ENCODE measurements at places on chromosomes 7 and 10.

- no peak for DNase-seq
Observed at GRCh38 chr10:126921974-126922525, 16.8 kb downstream of the DOCK1 start.

DNA sequence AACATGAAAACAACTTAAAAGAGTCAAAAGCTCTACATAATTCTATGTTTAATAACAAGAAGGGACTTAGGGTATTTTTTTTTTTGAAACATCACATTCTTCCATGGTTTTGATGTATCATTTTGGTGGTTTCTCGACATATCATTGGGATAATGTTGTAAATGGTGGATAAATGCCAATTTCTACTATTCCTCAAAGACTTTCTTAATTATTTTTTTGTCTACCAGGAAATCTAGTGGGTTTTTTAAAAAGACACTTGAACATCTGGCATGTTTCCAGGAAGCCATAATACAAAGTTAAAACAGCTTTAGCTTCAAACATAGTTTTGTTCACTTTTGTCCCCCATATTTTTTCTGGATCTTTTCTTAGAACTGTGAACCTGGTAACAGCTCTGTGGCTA is 200.4 kb downstream of the DKK1 start:
- no peak for DNase-seq

- DNase-seq = peak; percentile 43
Observed at GRCh38 chr7:95684037-95684436, 87.7 kb upstream of the PDK4 start.

GRCh38 chr7:98902523-98902922 is 24.2 kb downstream of the TRRAP start:
- no peak for DNase-seq

GRCh38 chr7:108535257-108535656 is 9.3 kb upstream of the PNPLA8 start:
- DNase-seq = no peak

- DNase-seq = no peak
Observed at GRCh38 chr7:4939971-4940728, 18.8 kb downstream of the MMD2 start.

GRCh38 chr7:124801330-124801895 is 35.8 kb upstream of the GPR37 start:
- DNase-seq = no peak

DNA sequence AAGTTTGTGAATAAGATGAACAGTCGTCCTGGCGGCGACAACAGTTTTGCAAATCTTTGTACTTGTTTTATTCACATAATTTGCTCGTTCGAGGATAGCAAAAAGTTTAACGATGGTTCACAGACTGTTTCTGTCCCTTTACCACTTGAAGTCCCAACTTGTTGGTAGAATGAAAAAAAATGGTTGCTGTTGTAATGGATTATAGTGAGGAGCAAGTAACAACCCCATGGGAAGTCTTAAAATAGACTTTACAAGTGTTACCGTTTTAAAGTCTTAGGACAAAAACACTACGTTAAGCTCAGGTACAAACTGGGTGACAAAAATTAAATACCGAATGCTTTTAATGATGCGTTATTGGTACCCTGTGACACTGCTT is 589 bp downstream of the LSM8 start:
- peak; percentile 18 for DNase-seq

- DNase-seq = no peak
Observed at GRCh38 chr7:3065724-3066143, 22.1 kb upstream of the CARD11 start.

DNA sequence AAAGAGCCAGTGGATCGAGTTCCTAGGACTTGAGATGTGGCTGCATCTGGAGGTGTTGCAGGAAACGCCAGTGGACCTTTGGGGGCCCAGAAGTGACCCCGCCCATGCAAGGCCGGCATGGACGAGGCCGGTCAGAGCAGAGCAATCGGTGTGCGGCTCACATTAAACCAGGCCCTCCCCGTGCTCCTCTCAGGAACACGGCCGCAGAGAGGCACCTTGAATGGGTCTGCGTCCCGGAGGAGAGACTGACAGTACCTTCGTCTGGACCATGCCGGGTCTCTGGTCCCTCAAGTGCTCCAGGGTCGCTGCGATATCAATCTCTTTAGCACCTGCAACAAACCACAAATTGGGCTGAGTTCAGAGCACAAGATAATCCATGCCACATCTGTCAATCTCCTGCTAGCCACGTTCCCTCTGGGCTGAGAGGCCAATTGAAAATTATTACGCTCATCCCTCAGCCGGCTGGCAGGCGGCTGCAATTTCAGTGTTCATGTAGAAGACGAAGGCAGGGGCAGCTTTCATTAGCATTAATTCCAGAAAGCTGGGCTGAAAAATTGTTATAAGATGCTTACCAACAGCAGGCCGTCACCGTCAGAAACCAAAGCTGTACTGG is 212.0 kb downstream of the DNAJB6 start:
- no peak for DNase-seq

- DNase-seq = no peak
Observed at GRCh38 chr7:7486362-7486761, 49.3 kb downstream of the COL28A1 start.

DNA sequence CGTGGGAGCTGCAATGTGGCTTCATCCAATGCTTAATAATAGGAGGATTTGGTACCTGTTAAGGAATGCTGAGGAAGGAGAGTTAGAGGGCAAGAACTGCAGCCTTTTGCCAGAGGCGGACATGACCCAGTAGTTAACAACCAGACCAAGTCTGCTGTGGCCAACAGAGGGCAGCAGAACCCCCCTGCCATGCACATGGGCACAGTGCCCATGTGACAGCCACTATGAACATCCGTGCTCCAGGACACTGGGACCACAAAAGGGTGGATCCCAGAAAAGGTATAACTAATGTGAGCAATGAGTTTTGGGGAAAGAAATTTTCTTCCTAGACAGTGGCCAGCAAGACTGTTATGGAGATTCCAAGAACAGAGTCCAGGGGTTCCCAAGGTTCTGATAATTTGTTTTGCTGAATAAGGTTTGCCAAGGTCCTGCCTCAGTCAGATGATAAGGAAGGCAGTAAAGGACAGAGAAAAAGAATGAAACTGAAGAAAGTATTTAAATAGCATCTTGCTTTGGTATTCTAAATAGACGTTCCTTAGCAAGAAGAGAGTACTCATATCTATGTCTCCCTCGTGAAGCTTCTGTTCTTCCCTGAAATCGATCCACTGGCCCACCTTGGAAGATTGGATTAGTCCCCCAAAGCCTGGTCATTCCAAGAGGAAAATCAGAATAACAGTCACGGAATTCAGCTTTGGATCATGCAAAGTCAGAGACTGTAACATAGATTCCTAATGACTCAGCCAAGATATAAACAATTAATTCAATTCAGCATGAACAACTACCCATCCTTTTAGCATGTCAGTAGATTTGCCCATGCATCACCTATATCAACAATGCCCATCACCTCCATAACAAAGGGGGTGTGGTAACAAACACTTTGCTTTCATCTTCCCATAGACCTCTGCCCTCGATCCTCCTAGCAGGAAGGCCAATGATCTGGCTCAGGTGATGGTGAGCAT is 56.0 kb downstream of the LGI1 start:
- DNase-seq = peak; percentile 50

DNA sequence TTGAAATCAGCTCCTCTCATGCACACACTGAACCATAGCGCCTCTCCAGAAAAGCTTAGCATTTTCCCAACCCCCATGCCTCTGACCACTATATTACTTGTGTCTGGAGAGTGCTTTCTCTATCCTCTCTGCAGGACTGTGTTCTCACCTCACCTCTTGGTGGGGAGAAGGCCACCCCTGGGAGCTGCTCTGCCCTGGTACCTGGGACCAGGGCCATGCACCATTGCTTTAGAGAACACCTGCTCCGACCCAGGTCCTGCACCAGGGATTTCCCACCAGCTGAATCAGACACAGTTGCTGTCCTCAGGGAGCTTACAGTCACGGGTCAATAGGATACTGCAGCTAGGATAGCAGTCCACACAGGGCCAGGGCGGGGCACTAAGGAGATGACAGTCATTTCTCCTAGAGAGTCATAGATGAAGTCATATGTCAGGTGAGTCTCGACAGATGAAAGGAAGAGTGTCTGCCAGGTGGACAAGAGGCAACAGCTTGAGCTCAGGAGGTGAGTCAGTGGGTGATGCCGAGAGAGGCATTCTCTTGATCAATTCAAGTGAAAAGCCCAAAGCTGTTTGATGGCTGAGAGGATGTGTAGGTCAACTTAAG is 619 bp upstream of the LMTK2 start:
- no peak for DNase-seq

- no peak for DNase-seq
Observed at GRCh38 chr10:85864868-85865526, 501.6 kb downstream of the GRID1 start.

- no peak for DNase-seq
Observed at GRCh38 chr7:157553256-157553655, 216.5 kb downstream of the DNAJB6 start.

GRCh38 chr7:70833726-70834125 is 298.2 kb upstream of the GALNT17 start:
- no peak for DNase-seq

DNA sequence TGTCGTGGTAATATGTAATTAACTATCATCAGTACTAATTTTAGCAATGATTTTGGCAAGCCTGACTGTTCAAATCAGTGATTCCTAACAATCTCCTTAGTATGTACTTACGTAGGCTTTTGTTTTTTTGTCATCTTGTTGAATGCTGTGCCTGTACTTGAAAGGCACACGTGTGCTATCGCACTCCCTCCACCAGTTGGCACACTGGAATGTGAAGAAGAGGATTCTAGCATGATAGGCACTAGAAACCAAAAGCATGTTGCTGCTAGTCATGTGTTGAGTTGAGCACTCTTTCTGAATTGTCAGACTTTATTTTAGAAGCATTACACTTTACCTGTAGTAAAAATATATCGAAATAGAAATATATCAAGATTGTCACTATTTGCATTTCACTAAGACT is 59.1 kb downstream of the TASOR2 start:
- no peak for DNase-seq

Measured in AML-193 (cell line).